ENCODE measurements at places on chromosomes 7 and 10.
A peak's percentile ranks its signal among the peaks of the same experiment; 100 is the strongest.

GRCh38 chr7:43530553-43531410 is 52.1 kb upstream of the STK17A start:
- peaks cover 22% of the 10 kb centered on the region for H3K4me1 ChIP-seq
- H3K27me3 ChIP-seq = no peaks in the 10 kb centered on the region
- no peak overlapping the region for H3K27ac ChIP-seq
- no peaks in the 10 kb centered on the region for H3K36me3 ChIP-seq

DNA sequence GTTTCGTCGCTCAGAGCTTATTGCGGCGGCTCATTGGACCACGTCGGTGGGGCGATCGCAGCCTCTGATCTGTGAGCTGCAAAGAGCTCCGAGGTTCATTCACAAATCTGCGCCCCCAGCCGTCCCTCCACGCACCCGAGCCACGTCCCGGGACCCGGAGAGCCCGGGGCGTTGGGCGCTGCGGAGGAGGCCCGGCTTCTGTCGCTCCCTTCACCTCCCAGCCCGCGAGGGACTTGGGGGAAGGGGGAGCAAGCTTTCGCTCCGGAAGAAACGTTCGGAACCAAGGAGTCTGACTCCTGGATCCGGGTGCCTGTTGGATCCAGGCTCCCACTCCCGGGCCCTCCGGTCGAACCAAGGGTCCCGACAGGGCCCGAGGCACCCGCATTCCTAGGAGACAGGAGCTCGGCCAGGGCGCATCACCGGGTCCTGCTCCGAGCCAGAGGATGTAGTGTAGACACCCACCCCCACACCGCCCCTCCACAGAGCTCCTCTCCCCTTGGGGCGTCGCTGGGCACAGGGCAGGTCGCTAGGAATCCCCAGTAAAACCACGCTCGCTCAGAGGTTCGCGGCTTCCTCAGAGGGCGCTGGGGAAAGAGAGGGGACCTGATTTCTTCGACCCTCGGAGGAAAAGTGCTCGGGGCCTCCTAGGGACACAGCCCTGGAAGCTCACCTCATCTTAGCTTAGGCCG is 7.9 kb upstream of the EN2 start:
- no peak overlapping the region for H3K4me3 ChIP-seq
- no peak overlapping the region for H3K27ac ChIP-seq
- peaks cover 68% of the 10 kb centered on the region for H3K27me3 ChIP-seq
- H3K36me3 ChIP-seq = no peaks in the 10 kb centered on the region
- no peaks in the 10 kb centered on the region for H3K4me1 ChIP-seq
- no peak for DNase-seq

DNA sequence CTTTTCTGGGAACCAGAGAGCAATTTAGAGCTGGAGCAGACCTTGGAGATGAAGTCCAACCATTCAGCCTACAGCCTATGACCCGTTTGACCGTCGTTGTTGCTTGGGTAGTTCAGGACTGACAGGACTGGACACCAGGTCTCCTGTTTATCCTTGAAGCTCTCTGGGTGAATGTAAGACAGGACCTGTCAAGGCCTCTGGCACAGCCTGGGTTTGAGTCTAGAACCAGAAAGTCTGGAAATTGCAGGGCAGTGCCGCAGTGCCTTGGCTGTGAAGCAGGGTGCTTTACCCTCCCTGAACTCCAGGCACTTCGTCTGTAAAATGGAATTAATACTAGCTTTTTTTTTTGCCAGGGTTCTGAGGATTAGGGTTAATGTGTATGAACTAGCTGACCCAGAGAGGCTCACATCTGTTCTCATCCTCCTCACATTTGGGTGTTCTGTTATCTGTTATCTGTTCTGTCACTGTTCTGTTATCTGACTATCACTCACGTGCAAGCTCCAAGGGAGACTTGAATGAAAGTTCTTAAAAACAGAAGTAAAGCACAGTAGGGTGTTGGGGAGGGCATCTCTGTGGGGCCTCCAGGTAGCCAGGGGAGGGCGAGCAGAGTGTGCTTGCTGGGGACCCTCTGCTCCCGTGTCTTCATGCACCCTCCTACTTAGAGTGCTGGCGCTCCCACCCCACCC is 9.9 kb downstream of the BLVRA start:
- DNase-seq = no peak
- H3K4me3 ChIP-seq = no peak overlapping the region
- H3K27me3 ChIP-seq = no peaks in the 10 kb centered on the region

DNA sequence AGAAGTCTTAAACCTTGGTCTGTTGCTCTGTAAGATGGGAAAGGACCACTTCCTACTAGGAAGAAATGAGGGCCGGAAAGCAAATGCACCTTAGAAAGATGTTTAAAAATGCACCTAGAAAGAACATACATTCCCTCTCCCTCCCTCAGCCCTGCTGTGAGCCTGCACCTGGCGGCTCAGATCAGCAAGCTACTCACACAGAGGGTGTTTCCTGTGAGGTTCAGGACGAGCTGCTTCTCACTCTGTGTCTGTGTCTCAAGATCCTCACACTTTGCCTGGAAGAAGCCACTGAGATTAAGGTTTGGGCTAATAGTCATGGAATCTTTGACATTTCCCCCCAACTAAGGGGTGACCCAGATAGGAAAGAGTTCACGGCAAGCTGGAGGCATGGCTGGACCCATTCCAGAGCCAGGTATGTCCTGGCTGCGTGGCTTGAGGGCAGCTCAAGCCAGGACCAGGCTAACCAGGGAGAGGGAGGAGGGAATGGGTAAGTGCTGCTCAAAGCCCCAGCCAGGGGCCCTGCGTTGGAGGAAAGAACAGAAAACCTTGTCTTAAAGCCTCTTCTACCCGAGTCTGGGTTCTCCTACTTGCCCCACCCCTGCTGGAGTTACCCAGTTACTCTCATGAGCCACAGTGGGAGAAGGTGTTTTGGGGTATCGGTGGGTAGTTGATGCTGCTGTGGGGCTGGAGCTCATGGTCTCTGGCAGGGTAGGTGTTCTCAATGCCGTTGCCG is 47.5 kb downstream of the PODXL start:
- peaks cover 8% of the 10 kb centered on the region for H3K36me3 ChIP-seq
- H3K4me1 ChIP-seq = peaks cover 15% of the 10 kb centered on the region
- no peak overlapping the region for H3K27ac ChIP-seq
- H3K4me3 ChIP-seq = no peak overlapping the region

GRCh38 chr7:25706764-25707163 is 445.2 kb upstream of the NFE2L3 start:
- DNase-seq = no peak
- H3K27ac ChIP-seq = no peak overlapping the region
- H3K4me3 ChIP-seq = no peak overlapping the region
- H3K27me3 ChIP-seq = peaks cover 78% of the 10 kb centered on the region
- no peaks in the 10 kb centered on the region for H3K36me3 ChIP-seq

DNA sequence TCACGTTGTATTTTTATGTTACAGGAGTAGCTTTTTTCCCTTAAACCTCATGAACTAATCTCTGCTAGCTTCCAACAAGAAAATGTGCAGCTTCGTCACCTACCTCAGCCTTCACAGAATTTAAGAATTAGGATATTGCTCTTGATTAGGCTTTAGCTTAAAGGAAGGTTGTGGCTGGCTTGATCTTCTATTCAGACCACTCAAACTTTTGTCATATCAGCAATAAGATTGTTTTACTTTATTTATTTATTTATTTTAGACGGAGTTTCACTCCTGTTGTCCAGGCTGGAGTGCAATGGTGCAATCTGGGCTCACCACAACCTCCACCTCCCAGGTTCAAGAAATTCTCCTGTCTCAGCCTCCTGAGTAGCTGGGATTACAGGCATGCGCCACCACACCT is 125.6 kb upstream of the GPR22 start:
- no peaks in the 10 kb centered on the region for H3K36me3 ChIP-seq
- H3K4me1 ChIP-seq = no peaks in the 10 kb centered on the region
- DNase-seq = no peak
- no peak overlapping the region for H3K4me3 ChIP-seq

GRCh38 chr7:47145186-47145725 is 436.7 kb downstream of the TNS3 start:
- H3K4me3 ChIP-seq = no peak overlapping the region
- no peak for DNase-seq
- H3K36me3 ChIP-seq = no peaks in the 10 kb centered on the region
- peaks cover 6% of the 10 kb centered on the region for H3K4me1 ChIP-seq

DNA sequence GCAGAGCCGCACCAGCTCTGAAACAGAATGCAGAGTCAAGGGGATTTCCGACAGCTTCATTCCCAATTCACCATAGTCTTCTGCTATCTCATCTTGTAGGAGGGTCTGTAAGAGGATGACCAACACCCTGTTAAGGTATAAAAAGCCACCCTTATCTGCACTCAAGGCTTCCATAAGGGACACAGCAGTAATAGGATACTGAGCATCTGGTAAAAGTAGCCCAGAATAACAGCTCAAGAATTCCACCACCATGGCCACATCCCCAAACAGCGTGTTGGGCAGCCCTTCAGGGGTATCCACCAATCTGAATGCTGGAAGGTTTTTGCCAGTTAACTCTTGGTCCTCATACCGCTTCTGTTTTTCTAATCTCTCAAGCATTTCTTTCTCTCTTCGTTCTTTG is 43.8 kb downstream of the FZD9 start:
- H3K27ac ChIP-seq = no peak overlapping the region
- H3K27me3 ChIP-seq = no peaks in the 10 kb centered on the region
- no peaks in the 10 kb centered on the region for H3K4me1 ChIP-seq
- no peak for DNase-seq

- H3K4me1 ChIP-seq = peaks cover 3% of the 10 kb centered on the region
- H3K36me3 ChIP-seq = peaks cover 4% of the 10 kb centered on the region
- H3K27ac ChIP-seq = peak overlapping the region; percentile 52
- no peak overlapping the region for H3K4me3 ChIP-seq
- DNase-seq = no peak
Measured at GRCh38 chr10:20877986-20878983, 18.8 kb downstream of the NEBL start.

- H3K4me3 ChIP-seq = no peak overlapping the region
- no peaks in the 10 kb centered on the region for H3K36me3 ChIP-seq
Measured at GRCh38 chr10:94307046-94307615, 55.6 kb downstream of the NOC3L start.
